Esophagus (tissue), 2 donors: ENCODE measurements at places on chromosomes 5 and 9. TPM values are rescaled to one million over a fixed set of nuclear protein-coding genes. Genes with fewer than 3 reads are reported as not detected.

Gene AGXT2
- polyA plus RNA-seq: not detected

Gene PIGO
- 12.3 TPM for polyA plus RNA-seq

Gene ERCC6L2
- polyA plus RNA-seq: 6.2 TPM

Gene WDR31
- 1.6 TPM for polyA plus RNA-seq

Gene KCNIP1
- polyA plus RNA-seq: 0.04 TPM

Gene PCDHGC5
- polyA plus RNA-seq: 0.43 TPM

Gene FXN
- 10.9 TPM for polyA plus RNA-seq

Gene EIF4E1B
- polyA plus RNA-seq: not detected

Gene COL5A1
- polyA plus RNA-seq: 3.5 TPM

Gene GADD45G
- polyA plus RNA-seq: 19.8 TPM

Gene SPAAR
- 0.29 TPM for polyA plus RNA-seq

Gene EGR1
- polyA plus RNA-seq: 17.9 TPM

Gene GHR
- 1.6 TPM for polyA plus RNA-seq

Gene SLC25A2
- 0.05 TPM for polyA plus RNA-seq

Gene ORM2
- not detected for polyA plus RNA-seq

Gene FUT7
- 0.39 TPM for polyA plus RNA-seq

Gene NCS1
- polyA plus RNA-seq: 12.8 TPM

Gene OTP
- polyA plus RNA-seq: not detected

Gene RUFY1
- 30.1 TPM for polyA plus RNA-seq
